AG09319 (cell line): ENCODE measurements at places on chromosomes 6 and 20.

DNA sequence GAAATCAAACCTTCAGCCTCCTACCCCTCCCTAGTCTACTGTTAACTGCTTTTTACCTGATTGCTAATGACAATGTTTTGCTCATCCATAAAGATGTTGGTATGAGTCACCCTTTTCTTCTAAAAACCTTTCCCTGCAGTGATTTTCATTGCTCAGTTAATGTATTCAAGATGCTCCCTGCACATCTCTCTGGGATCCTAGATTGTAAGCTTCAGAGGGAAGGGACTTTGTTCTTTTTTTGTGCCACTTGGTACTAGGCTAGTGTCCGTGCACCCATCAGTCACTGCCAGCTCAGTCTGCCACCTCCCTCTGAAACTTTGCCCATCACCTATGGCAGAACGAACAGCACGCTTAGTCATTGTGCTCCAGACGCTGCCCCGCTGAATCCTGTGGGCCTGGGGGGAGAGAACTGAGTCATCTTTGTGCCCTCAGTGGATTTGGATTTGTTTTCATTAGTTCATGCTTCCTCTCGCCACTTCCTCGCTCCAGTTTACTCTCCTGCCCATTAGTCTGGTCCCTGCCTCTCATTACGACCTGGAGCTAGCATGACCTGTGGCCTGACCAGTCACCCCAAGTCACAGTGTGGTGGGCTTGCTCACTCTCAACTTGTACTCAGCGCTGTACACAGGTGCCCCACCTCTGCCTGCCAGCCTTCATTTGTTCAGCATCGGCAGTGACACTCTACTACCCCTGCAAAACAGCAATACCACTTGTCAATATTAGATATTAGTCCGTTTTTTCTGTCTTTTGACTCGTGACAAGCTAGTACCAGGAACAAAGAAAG lies 78.0 kb upstream of the TMEM181 start:
- DNase-seq, result peak; percentile 31

DNA sequence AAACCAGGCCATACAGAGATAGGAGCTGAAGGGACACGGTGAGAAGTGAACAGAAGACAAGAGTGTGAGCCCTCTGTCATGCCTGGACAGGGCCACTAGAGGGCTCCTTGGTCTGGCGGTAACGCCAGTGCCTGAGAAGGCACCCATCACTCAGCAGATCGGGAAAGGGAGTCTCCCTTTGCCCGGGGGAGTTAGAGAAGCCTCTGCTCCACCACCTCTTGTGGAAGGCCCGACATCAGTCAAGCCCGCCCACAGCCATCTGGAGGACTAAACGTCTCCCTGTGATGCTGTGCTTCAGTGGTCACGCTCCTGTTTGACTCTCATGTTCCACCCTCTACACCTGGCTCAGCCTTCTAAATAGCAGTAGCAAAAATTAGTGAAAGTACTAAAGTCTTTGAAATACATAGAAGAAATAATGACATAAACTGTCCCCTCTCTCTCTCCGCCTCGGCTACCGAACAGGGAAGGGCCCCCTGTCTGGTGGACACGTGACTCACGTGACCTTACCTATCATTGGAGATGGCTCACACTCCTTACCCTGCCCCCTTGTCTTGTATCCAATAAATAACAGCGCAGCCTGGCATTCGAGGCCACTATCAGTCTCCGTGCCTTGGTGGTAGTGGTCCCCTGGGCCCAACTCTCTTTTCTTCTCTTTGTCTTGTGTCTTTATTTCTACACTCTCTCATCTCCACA lies 66.7 kb downstream of the RPP21 start:
- DNase-seq, result peak; percentile 1

- no peak for DNase-seq
Measured at GRCh38 chr20:32158943-32159660, 48.4 kb downstream of the PLAGL2 start.

GRCh38 chr6:152273002-152273401 lies 364.2 kb downstream of the SYNE1 start:
- DNase-seq, result no peak

DNA sequence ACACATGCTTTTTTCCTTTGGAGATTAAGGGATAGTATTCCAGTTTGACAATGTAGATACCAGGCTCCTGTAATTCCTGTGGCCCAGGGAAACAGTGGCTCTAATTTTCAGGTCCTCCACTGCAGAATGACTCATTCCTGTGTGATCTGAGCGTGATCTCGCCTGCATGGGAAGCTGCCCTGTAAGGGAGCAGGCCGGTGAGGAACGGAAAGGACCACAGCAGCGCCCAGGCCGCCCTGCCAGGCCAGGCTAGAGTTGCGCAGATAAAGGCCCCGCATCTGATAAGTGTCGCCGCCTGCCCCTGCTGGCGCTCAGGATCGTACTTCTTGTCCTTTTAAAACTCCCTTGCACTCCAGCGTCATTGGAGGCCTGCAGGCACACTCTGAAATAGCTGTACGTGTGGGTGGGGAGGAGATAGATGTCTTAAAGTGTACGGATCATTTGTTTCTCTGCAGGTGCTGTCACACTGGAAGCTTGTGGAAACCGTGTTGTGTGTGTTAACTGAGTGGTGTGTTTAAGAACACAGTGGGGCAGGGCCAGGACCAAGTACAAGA lies 60.7 kb downstream of the SYNJ2 start:
- DNase-seq, result no peak

DNA sequence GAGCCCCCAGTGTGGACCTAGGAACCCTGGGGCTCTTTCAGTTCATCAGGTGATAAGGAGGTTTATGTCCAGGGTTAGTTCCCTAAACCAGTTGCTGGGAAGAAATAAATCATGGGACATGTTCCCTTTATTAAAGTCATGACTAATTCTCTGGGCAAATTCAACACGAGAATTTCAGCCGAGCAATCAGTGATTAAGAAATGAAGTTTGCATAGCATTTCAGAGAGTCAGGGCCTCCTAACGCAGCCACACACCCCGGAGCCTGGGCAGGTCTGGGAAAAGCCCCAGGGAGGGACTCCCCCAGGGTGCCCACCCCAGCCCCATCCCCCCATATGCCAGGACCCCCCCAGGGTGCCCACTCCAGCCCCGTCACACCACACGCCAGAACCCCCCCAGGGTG lies 20.1 kb downstream of the SLCO4A1 start:
- peak; percentile 61 for DNase-seq

DNA sequence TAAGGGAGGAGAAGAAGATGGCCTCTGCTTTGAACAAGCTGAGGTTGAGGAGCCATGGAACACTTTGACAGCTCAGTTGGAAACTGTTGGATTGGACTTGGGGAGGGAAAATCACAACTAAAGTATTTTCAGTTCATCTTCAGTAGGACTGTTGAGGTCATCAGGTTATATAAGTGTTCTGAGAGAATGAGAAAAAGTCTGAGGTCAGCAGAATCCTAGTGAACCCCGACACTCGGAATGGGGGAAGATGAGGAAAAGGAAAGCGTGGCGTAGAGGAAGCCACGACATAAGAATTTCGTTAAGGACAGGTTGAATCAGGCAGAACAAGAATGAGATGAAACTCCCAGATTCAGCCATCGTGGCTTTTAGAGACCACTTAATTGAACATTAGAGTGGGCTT lies 4.0 kb upstream of the TRAM2 start:
- no peak for DNase-seq

DNA sequence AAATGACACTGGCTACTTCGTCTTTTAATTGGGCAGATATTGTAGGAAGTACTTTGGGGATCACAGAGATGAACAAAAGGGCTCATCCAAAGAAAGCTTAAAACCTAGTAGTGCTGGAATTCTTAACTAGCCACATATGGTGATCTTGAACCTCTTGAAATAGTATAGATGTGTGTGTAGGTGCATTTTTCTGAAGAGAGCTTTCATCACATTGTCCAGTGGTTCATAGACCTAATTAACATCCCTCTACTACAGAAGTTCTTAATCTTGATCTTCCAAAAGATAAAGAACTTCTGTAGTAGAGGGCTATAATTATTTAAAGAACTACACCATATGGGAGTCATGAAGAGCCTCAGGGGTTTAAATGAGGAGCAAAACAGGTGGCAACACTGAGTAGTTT lies 2.3 kb upstream of the PRIM2 start:
- no peak for DNase-seq

GRCh38 chr6:153086225-153086990 lies 44.7 kb downstream of the RGS17 start:
- no peak for DNase-seq

DNA sequence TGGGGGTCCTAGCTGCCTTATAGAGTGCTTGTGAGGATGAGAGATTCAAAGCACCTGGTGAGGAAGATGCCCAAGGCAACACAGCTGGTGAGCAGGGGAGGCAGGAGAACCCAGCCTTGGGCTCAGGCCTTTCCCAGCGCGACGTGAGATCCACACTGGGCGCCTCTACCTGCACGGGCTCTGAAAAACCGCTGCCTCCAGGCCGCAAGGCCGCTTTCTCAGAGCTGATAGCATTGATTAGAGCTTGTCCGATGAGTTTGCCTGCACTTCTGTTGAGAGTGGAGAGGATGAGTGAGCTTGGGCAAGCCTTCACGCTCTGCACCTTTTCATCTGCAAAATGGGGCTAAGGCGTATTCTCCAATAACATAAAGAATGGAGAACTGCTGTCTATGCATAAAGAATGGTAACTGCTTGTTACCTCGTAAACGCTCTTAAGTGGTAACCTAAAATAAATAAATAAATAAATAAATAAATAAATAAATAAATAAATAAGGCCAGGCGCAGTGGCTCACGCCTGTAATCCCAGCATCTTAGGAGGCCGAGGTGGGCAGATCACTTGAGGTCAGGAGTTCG lies 916 bp downstream of the PABPC1L start:
- DNase-seq, result no peak

DNA sequence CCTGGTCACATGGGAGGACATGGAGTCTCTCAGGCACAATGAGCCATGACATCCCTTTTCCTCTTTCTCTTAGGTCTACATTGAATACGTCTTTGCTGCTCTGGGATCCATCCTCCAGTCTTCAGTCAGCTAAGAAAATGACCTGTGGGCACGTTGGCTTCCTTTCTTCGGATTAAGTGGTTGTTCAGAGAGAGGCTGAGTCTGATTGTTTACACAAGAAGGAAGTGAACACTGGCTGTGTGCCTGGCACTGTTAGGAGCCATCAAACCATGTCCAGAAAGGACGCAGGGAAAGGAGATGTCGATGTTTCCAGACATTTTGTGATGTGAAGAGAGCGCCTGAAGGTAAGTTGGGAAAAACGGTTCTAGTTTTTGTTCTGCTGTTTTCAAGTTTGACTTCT lies 309.9 kb upstream of the CDYL start:
- DNase-seq, result no peak

GRCh38 chr20:37362231-37362792 lies 16.4 kb downstream of the SRC start:
- no peak for DNase-seq

GRCh38 chr6:125354649-125355048 lies 52.9 kb upstream of the HDDC2 start:
- no peak for DNase-seq
